ENCODE measurements at places on chromosomes 5 and 9. TPM values are rescaled to one million over a fixed set of nuclear protein-coding genes. Genes with fewer than 3 reads are reported as not detected.

DNA sequence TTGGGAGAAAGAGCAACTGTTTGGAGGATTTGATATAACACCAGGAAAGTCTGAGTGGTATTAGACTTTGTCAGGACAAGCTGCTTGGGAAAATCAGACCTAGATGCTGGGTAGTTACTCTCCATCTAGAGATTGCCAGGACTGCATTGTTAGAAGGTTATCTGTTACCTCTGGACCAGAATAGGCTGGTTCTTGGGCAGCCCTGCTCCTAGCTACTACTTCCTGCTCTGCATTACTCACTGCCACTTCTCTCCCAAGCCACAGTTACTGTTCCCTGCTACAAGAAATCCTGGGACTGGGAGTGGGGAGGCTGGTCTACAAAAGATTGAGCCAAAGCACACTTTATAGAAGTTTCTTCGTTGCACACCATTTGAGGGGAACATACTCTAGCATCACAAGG is 95.5 kb upstream of the KCNN2 start:
- no peak for DNase-seq
- H3K27me3 ChIP-seq = no peaks in the 10 kb centered on the region
- H3K36me3 ChIP-seq = no peaks in the 10 kb centered on the region

- no peak overlapping the region for H3K4me3 ChIP-seq
- H3K27me3 ChIP-seq = peaks cover 50% of the 10 kb centered on the region
- no peak for DNase-seq
- H3K27ac ChIP-seq = no peak overlapping the region
- H3K4me1 ChIP-seq = peaks cover 7% of the 10 kb centered on the region
Observed at GRCh38 chr9:74498621-74499095, 1.5 kb downstream of the RORB start.

DNA sequence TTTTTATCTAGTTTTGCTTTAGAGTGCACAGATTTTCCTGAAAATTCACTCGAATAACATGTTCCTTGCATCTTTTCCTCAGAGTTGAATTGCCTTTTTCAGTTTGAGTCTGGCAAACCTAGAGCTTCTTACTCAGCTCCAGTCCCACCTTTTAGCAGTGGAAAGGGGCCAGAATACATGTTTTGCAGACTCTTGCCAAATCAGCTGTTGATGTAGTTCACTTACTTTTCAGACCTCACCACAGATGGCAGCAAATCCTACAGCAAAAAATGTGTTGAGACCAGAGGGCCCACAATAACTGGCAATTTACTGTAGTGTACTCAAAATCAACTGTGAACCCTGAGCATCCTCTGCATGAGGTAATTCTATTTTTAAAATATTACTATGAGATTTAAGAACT is 545.2 kb upstream of the ACO1 start:
- no peaks in the 10 kb centered on the region for H3K27me3 ChIP-seq
- no peaks in the 10 kb centered on the region for H3K4me1 ChIP-seq
- H3K36me3 ChIP-seq = no peaks in the 10 kb centered on the region
- H3K27ac ChIP-seq = no peak overlapping the region

DNA sequence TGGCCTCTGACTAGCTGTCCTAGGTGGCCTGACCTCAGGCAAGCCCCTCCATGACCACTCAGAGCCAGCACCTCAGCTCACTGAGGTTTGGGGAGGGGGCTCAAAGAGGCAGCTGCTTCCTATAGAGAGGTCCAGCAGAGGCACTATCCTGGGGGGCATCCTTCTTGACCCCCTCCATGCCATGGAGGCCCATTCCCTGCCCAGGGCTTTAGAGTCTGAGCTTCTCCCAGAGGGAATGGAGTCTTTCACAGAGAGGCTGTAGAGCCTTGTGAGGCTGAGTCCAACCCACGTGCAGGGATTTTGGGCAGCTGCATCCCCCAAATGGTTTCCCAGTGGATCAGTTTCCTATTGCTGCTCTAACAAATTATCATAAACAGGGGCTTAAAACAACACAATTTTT is 16.9 kb downstream of the IRF1 start:
- H3K36me3 ChIP-seq = no peaks in the 10 kb centered on the region
- peak overlapping the region; percentile 79 for H3K27ac ChIP-seq
- no peaks in the 10 kb centered on the region for H3K27me3 ChIP-seq
- H3K4me1 ChIP-seq = peaks cover 91% of the 10 kb centered on the region
- DNase-seq = no peak
- no peak overlapping the region for H3K4me3 ChIP-seq

ARID3C gene
- 0.04 TPM for polyA plus RNA-seq

WNT8A gene
- polyA plus RNA-seq = not detected

GRCh38 chr5:102600964-102601363 is 102.2 kb upstream of the SLCO6A1 start:
- DNase-seq = no peak
- H3K27me3 ChIP-seq = no peaks in the 10 kb centered on the region
- H3K27ac ChIP-seq = no peak overlapping the region
- no peaks in the 10 kb centered on the region for H3K4me1 ChIP-seq

GRCh38 chr9:116157436-116158138 is 4.0 kb downstream of the PAPPA start:
- no peak for DNase-seq
- H3K36me3 ChIP-seq = no peaks in the 10 kb centered on the region

SLC36A2 gene
- polyA plus RNA-seq = not detected

DNA sequence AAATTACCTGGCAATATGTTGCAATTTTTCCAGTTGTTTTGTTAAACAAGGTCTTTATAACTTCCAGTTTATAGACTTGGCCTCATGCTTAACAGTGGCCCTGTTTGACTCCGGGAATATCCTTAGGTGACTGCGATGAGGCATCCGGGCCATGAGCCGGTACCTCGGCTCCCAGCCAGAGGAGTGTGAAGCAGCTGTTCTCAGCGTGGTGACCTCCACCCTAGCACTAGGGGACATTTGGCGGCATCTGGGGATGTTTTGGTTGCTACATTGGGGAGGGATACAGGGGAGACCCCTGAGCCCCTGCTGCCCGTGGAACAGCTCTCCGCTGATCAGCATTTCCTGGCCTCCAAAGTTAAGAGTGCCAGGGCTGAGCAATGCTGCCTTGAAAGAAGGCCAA is 533.4 kb downstream of the IRX1 start:
- no peaks in the 10 kb centered on the region for H3K27me3 ChIP-seq
- H3K36me3 ChIP-seq = no peaks in the 10 kb centered on the region
- no peak for DNase-seq
- H3K4me1 ChIP-seq = no peaks in the 10 kb centered on the region

DNA sequence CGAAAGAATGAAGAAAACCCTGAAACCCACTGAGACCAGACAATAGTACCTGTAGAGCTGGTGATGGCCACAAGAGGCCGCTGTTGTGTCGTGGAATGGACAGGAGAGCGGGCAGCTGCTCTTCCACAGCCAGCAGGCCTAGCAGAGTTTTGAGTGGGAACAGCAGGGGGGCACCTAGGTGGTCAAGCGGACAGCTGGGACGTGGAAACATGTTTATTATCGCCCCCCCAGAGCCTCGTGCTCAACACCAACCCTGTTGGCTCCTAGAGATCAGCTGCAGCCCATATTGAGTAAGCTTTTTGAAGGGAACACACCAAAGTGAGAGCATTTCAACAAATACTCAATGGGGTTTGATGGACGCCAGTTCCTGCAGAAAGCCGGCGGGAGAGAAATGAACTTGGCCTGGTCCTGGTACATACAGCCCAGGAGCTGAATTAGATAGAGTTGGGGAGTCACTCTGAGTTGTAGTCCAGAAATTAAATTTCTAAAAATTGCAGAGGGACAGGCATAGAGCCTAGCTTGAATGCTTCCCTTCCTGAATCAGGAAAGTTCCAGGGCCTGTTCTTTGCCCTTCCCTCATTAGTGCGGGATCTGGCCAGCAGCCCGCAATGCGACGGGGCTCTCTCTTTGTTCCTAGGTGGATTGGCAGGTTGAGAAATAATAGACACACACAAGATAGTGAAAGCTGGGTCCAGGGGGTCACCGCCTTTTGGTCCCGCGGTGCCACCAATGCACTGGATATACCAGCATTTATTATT is 33.8 kb downstream of the MFAP3 start:
- DNase-seq = peak; percentile 90

DNA sequence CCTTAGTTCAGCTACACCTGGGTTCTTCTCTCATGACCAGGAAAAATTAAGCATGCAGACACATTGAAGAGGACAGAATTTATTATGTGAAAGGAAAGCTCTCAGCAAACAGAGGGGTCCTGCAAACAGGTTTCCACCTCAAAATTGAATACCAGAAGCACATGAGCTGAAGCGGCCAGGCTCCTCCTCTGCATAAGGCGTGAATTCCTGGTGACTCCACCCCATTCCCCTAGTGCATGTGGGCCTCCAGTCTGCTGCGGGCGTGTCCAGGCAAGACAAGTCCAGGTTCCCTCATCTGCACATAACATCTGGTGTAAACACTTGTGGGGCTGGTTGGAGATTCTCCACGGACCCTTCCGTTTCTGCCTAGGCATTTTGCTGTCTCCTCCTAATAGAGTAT is 1156.4 kb downstream of the FOXD4L5 start:
- no peak for DNase-seq
- no peaks in the 10 kb centered on the region for H3K36me3 ChIP-seq
- no peak overlapping the region for H3K27ac ChIP-seq
- no peaks in the 10 kb centered on the region for H3K4me1 ChIP-seq

DNA sequence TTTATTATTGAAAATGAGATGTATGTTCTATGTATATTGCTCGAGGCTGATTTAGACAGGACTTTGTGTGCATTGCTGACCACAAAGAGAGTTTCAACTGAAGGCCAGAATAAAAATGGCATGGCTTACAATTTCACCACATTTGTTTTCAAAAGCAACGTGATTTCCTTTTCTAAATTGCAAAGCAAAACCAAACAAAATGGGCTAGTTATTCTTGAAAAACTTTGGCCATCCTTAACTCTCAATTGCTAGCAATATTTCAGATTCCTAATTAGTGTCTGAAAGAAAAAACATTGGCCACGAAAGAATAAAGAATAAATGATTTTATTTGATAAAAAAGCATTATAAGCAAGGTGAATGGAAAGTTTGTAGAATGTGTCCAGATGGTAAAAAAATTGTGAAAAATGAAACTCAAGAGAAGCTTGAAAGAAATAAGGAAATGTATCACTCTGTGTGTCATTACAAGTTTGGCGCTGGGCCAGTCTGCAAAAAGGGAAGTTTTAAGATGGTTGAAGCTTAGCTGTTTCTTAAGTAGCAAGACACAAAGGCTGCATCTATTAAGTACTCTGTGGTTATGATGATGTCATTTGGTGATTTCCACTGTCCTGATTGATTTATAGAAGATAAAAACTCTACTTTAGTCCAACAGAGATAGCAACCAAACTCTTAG is 89.2 kb upstream of the PRLR start:
- H3K27ac ChIP-seq = no peak overlapping the region
- no peaks in the 10 kb centered on the region for H3K4me1 ChIP-seq
- no peak overlapping the region for H3K4me3 ChIP-seq
- H3K27me3 ChIP-seq = no peaks in the 10 kb centered on the region

LCN1 gene
- polyA plus RNA-seq = not detected
